ENCODE measurements at places on chromosomes 1 and 21.

DNA sequence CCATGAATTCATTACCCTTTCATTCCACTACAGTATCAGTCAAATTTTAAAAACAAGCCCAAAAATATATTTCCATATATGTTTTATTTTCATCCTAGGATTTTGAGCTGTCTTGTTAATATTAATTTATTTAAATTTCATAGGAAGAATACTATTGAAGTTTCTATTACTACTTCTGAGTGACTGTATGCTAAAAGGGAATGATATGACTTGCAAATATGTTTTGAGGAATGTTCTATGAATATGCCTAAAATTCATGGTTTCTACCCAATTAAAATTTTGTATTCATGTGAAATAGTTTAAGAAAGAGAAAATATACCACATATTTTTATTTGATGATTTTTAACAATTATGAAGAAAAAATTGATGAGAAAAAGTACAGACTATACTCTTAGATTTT, 52.9 kb upstream of the BACH1 start:
- DNase-seq, result no peak

DNA sequence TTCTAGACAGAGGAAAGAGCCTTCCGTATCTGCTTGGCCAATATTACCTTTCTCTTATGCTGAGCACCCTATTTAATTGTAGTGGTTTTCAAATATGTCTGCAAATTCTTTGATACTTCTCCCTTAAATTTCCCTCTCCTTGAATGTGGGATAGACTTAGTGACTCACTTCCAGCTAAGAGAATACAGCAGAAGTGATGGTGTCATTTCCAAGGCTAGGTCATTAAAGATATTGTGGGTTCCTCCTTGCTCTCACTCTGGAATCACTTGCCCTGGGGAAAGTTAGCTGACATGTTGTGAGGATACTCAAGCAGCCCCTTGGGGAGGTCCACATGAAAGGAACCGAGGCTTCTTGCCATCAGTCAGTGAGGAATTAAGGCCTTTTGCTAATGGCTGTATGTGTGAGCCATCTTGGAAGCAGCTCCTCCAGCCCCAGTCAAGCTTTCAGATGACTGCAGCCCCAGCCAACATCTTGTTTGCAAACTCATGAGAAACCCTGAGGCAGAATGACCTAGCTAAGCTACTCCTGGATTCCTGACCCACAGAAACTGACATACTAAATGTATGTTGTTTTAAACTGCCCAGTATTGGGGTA, 8.1 kb upstream of the CITED4 start:
- no peak for DNase-seq

GRCh38 chr1:229086686-229087085, 184.2 kb upstream of the RAB4A start:
- DNase-seq, result no peak

- DNase-seq, result no peak
Measured at GRCh38 chr1:115134850-115135480, 45.7 kb upstream of the TSPAN2 start.

DNA sequence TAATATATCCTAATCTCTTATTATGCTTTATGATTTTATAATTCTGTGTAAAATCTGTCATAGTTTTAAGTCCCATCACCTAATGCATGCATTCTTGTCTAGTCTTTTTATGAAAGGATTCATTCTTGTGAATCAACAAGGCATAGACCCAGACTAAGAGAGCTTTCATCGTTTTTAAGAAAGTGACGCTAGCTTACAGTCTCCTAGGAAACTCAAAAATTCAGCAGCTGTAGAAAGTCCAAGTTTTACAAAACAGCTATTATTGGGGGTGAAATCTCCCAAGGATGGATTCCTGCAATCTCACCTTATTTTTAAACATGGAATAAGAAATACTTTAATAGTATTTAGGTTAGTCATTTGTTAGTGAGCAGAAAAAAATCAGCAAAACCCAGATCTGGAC, 104.7 kb downstream of the NCAM2 start:
- DNase-seq, result no peak

DNA sequence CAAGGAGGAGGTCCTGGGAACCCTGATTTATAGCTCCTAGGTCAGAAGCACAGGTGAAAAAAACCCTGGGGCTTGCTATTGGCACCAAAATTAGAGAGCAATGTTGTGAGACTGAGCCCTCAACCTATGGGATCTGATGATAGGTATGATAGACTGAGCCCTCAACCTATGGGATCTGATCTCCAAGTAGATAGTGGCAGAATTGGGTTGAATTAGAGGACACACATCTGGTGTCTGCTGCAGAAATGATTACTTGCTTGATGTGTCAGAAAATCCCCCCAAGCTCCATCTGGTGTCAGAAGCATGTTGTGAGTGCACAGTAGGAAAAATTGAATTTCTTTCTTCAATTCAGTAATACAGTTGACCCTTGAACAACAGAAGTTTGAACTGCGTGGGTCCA, 62.4 kb downstream of the MAP3K21 start:
- no peak for DNase-seq

DNA sequence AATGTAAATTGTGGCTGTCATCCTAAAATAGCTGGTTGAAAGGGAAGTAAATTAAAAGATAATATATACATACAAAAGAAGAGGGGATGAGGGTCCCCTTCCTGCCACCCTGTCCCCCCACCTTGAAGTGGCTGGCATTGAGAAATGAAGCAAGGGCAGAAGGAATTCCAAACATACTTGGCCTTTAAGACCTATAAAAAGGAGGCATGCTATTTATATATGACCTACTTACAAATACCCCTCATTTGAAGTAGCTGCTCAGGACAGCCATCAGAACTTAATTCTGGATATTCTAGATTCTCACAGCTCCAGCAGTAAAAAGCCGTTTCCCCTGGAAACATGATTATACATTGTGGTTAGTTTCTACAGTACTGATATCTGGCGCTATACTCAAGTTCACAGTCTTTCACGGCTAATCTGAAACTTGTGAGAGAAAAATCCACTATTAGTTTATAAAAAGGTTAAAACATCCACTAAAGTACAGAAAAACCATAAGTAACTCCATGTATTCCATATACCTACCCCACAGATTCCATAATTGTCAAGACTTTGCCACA, 9.6 kb upstream of the MAP10 start:
- DNase-seq, result no peak

DNA sequence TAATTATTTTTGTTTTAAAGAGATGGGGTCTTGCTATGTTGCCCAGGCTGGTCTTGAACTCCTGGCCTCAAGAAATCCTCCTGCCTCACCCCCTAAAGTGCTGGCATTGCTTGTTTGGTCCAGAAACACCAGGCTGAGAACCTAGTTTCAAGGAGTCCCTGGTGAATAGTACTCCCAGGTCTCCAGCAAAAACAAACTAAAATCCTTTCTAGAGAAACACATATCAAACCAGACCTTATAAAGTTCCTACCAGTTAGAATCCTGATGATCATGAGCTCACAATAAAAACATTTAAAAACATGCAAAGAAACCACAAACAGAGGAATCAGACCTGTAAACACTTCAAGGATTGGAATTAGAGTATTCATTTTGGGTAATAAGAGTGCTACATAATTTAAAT, 34.4 kb upstream of the PADI1 start:
- no peak for DNase-seq

DNA sequence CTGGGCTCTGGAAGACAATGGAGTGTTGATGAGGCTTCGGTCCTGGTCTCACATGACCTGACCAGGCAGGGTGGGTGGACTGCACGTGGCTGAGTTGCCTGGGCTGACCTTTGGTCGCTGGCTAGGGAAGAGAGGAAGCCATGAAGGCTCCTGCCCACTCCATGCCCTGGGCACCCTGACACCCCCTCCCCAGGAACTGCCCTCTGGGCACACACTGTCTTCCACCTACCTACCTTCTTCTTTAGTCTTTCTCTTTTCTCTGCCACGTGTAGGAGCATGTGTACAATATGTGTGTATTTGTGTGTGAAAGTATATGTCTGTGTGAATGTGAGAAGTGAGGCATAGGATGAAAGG, 15.1 kb downstream of the POU3F1 start:
- no peak for DNase-seq

DNA sequence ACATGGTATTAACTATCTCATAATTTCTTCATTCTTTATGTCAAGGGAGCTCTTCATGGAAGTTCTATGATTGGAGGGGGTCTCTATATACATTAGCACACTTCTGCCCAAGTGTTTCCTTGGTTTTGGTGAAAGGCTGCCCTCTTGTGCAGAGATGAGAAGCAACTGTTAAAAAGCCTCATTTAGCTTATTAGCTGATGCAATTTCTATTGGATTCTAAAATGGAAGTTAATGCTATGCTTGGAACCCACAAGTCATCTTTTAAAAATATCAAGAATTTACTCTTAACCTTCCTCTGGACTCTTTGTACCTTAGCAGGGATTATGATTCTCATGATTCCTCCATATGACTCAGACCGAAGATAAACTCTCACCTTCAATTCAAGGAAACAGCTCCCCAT, 328.9 kb downstream of the PTBP2 start:
- no peak for DNase-seq

GRCh38 chr1:89855413-89856123, 34.7 kb downstream of the LRRC8D start:
- no peak for DNase-seq

- DNase-seq, result peak; percentile 46
Measured at GRCh38 chr1:66533804-66534740, at the start of gene SGIP1. SGIP1 (plus strand) TSS chr1:66534153; CDS start chr1:66534359, 206 bp downstream.

DNA sequence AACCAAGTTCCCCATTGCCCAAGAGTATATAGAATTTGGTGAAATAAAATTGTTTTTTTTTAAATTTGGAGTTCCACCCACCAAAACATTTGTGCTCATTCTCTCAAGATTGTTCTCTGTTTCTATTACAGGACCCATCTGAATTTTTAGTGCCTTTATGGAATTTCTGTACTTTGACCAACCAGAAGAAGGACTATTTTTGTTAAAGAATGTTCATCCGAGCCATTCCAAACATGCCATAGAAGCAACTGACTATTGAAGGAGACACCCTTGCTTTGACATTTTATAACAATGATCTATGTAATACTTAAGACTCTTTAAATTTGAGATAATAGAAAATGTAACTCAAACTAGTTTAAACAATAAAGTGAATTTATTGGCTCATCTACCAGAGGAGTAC, 655.7 kb upstream of the ADAMTS5 start:
- no peak for DNase-seq

DNA sequence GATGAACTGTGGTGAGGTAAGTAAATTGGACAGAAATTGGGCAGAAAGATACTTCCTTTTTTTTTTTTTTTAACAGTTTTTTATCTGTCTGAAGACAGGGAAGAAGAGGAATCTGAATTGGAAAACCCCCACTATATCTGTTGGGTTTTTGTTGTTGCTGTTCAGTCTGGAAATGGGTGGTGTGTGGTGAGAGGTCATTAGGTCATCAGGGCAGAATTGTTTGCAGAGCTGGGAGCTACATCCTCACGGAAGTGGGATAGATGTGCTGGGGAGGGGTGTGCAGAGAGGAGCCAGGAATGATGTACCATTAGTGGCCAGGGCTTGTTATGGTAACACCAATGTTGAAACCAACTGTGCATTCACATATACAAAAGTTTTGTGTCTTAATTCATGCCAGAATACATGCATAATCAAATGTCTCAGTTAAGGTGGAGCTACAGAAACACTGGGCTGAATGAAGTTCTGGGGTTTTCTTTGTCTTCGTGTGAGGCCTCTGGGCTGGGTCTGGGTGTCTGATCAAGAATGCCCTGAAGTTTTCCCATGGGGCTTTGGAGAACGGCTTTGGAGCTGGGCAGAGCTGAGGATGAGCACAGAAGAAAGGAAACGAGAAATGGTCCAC, 12.4 kb downstream of the USP25 start:
- DNase-seq, result no peak

DNA sequence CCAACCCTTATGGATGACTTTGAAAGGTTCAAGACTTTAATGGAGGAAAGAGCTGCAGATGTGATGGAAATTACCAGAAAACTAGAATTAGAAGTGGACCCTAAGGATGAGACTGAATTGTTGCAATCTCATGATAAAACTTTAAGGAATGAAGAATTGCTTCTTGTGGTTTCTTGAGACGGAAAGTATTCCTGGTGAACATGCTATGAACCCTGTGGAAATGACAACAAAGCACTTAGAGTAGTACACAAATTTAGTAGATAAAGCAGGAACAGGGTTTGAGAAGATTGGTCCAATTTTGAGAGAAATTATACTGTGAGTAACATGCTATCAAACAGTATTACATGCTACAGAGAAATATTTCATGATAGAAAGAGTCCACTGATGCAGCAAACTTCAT, 215.4 kb downstream of the OMA1 start:
- no peak for DNase-seq

DNA sequence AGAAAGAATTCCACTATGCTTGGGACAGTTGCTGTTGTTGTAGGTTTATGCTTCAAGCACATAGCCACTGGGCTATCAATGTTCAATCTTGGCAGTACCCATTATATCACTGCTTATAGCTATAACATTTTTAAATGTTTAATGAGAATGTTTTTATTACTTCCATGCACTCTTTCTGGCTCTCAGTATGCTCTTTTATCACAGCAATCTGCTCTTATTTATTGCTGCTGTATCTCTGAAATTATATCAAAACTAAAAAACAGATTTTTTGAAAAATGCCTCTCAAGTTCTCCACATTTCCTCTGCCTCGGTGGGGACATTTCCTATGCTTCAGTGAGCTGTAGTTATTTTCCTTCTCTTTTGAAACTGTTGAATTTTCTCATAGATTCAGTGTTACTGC, 5.4 kb upstream of the SGIP1 start:
- DNase-seq, result no peak

DNA sequence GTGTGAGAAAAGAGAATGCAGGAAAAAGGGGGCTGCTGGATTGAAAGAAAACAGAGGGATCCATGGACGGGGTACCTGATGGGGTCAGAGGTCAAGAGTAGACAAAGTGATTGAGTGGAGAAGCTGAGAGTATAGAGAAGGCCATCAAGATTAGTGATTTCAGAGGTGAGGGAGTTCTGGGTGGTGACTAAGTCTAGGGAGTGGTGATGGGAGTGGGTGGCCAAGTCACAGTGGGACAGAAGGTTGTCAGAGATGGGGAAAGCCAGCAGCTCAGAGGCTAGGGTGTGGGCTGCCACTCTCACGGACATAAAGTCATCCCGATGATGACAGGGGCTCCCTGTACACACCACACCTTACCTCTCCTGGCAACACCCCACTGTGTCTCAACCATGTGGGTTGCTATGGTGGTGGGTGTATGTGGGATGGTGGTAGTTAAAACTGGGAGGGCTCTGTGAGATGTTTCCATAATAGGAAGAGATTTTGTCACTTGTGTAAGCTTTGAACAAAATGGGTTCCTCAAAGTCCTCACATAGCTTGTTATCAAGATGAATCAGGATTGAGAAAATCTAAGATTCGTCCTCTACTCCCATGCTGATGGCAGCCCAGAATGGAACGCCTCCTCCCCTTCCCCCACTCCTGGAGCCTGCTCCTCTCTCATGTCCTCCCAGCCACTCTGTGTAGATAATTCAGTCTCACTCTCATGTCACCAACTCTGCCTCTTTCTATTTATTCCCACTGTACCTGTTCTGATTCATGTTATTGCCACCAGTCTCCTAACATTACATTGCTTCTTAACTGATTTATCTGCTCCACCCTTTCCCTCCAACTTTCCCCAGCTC, 20.3 kb upstream of the CSF1 start:
- no peak for DNase-seq
